Epithelial cell of proximal tubule (primary cell): ENCODE measurements at places on chromosomes 12 and 14.

DNA sequence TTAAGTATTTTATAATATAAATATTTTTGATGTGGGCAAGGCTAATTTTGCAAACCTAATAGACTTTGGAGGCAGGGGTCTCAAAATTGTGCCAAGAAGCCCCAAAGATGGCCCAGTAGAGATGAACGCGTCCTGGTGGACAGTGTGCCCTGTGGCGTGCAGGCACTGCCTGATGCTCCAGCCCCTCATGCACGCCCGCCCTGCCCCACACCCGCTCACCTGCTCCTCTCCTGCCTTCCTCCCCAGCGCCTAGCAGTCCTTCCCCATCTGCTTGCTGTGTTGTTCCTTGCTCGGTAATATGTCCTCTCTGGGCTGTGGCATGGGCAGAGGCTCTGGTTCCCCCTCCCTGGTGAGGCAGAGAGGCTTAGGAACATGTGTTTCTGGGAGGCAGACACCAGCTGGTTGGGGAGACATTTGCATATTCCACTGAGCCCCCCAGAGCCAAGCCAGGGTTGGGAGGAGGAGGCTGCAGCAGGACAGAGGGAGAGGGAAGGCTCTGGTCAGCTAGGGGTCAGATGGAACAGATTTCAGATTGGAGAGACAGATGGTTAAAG, 46.8 kb upstream of the GPATCH2L start:
- DNase-seq: no peak

- DNase-seq: no peak
Measured at GRCh38 chr14:98477935-98478334, 794.1 kb downstream of the BCL11B start.

DNA sequence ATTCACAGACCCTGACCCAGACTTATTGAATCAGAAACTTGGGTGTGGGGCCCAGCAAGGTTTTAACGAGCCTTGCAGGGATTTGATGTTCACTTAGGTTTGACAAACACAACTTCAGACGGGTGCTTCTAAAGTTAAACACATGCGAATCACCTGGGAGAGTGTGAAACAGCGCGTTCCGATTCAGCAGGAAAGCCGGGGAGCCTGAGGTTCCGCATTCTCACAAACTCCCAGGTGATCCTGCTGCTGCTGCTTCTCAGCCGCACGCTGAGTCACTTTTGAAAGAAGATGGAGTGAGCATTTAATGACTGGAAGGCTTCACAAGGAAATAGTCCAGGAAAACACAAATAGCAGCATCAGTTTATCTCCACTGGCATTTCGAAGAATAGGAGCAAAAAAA, 44.2 kb upstream of the DDX11 start:
- DNase-seq: no peak

DNA sequence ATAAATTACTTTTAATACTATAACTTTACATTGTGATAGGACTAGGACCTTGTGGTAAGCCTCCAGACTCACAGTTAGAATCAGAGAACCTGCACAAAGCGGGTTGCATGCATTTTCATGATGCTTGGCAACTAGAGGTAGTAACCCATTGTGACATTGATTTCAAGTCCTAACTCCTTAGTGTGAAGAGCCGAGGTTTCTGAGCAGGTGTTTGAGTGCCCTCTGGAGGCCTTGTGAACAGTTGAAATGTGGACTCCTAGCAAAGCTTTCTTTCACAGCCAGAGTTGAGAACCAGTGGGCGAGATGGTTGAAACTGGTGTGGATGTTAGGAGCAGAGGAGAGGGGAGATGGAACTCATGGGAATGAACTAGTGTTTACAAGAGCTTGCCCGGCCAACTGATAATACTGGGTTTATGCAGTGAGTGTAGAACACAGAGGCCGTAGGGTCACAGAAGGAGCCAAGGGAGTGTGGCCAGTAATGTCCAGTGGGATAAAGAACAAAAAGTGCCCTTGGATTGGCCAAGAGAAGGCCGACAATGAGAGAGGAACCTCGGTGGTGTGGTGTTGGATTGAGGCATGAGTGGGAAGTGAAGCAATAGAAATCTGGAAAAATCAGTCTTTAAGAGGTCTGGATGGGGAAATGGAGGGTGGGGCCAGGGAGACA, 10.9 kb downstream of the ZNF664 start:
- no peak for DNase-seq

DNA sequence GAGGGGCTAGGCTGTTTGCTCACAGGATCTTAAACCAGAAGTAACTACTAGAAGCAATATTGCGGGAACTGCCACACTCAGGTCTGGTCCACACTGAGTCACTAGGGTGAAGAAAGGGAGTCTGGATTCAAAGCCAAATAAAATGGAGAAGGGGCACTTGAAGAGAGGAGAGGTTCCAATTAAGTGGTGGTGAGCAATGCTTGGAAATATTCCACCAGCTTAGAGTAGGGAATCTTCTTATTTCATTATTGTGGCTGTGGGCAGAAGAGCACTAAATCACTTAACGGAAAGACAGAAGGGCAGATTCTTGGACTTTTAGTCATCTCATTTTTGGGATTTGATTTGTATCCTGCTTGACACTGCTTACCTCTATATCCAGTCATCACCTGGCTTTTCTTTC, 48.6 kb upstream of the PPP1R12A start:
- no peak for DNase-seq

GRCh38 chr12:102682366-102683289, 202.3 kb upstream of the IGF1 start:
- no peak for DNase-seq

- DNase-seq: no peak
Measured at GRCh38 chr12:75984577-75985182, 46.9 kb downstream of the PHLDA1 start.

DNA sequence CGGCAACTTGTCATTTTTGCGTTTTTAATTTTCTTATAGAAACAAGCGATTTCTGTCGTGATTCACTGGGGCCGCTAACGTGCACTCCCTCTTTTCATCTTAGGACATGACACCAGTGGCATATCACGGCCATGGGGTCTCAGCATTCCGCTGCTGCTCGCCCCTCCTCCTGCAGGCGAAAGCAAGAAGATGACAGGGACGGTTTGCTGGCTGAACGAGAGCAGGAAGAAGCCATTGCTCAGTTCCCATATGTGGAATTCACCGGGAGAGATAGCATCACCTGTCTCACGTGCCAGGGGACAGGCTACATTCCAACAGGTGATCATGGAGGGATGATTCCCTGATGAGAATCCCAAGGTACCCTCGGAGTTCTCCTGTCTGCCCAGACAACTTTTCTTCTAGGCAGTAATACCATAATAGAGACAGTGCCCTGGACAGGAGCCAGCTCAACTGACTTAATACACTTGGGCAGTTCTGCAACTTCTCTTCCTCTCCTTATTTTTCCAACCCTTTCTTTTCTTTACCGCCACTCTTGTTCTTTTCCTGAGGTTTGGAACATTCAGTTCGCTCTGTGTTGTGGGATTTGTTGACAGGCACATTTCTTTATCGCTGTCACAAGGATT, 821 bp downstream of the TMEM106C start:
- DNase-seq: no peak

DNA sequence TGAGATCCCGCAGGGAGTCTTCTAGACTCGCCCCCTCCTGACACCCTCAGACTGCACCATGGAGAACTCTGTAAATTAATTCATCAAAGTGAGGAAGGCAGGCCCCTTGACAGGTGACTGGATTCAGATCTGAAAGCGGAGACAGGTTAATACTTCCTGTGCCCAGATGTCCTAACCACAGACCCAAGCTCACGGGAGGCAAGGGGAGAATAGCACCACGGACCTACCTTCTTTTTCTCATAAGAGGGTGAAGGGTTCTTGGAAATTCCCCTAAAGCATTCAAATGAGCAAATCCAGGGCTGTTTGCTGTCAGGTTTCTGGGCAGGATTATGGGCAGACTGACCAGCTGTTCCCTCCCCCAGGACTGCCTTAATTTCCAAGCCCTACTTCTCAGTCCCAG, 170.0 kb downstream of the ZFP36L1 start:
- no peak for DNase-seq

- DNase-seq: no peak
Measured at GRCh38 chr12:9365296-9365695, 157.1 kb upstream of the PZP start.

GRCh38 chr14:97581016-97581415, 783.8 kb downstream of the VRK1 start:
- DNase-seq: no peak

- DNase-seq: no peak
Measured at GRCh38 chr14:53010193-53011040, 59.6 kb upstream of the FERMT2 start.

GRCh38 chr12:89236748-89237383, 115.4 kb downstream of the DUSP6 start:
- DNase-seq: no peak

- no peak for DNase-seq
Measured at GRCh38 chr12:1108276-1108675, 117.3 kb downstream of the ERC1 start.

DNA sequence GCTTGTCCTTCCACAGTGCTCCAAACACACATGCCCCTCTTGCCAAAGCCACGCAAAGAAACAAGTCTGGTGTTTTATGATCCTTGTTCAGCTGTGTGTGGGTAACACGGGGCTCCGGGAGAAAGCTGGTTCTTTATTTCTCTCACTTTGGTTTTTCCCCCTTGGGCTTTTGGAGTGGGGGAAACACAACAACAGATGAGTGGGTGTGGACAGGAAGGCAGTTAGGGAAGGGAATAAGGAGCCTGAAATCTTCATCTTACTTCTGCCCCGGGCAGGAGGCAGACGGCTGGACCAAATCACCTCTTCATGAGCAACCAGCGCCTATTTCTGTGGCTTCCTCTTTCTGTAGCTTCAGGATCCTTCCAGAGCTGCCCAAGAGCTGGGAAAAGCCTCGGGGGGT, 218.5 kb downstream of the PHETA1 start:
- no peak for DNase-seq

- DNase-seq: no peak
Measured at GRCh38 chr14:98507264-98507663, 764.7 kb downstream of the BCL11B start.

GRCh38 chr12:54390176-54390667, 5.7 kb upstream of the ZNF385A start:
- DNase-seq: no peak

DNA sequence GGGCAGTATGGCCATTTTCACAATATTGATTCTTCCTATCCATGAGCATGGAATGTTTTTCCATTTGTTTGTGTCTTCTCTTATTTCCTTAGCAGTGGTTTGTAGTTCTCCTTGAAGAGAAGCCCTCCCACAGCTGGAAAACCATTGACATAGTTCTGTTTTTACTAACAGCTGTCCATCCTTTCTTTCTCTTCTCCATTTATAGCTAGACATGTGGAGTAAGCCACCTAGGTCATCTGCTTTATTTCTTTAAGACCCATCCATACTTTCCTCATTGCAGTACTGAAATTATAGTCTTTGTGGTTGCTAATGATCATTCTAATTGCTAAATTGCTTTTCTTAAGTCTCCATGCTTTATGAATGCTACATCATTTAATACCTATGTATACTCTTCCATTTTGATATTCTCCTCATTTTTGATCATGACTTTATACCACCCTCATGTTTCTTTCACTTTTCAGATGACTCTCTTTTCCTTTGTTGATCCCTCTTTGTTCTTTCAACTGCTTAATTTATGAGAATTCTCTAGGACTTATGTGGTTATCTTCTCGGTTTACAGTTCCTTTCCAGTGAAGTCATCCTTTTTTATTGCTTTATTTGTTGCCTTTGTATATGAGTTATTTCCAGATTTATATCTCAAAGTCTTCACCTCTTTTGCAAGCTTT, 114.2 kb downstream of the PCNX1 start:
- DNase-seq: no peak

DNA sequence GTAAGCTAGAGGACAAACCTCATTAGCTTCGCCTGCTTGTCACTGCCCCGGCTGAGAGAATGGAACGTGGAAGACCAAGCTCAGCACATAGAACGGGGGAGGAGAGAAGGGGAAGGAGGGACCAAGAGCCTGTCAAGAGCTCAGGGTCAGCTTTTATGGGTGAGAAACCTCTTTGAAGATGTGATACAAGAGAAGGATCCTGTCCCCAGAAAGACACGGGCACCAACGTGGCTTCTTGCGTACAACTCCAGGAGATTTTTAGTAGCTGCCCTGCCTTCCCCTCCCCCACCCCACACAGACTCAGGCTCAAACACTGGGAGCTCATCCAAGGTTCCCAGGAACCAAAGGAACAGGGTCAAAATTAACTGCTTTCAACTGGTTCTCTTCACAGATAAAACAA, 34.7 kb downstream of the APPL2 start:
- DNase-seq: no peak

DNA sequence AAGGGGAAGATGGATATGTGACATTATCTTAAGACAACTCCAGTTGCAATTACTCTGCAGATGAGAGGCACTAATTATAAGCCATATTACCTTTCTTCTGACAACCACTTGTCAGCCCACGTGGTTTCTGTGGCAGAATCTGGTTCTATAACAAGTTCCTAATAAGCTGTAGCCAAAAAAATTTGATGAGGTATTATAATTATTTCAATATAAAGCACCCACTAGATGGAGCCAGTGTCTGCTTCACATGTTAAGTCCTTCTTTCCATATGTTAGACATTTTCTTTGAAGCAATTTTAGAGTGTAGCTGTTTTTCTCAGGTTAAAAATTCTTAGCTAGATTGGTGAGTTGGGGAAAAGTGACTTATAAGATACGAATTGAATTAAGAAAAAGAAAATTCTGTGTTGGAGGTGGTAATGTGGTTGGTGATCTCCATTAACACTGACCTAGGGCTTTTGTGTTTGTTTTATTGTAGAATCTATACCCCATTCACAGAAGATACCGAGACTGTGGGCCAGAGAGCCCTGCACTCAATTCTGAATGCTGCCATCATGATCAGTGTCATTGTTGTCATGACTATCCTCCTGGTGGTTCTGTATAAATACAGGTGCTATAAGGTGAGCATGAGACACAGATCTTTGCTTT, 36.9 kb downstream of the PSEN1 start:
- no peak for DNase-seq

- no peak for DNase-seq
Measured at GRCh38 chr14:92014040-92014439, 25.8 kb downstream of the TRIP11 start.

DNA sequence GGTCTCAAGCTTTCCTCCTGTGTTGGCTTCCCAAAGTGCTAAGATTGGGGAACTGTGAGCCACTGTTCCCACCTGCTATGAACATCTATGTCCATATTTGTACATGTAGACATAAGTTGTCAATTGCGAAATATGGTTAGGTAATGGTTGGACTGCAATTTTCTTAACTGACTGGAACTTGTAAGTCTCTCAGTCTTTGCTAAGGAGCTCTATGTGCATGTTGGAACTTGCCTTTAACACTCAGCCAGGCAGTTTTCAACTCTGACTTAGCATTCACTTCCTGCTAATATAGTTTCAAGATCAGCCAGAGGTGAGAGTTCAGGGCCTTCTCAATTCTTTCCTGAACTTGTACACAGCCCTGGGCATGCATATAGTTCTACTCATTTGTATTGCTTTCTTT, 44.5 kb upstream of the EEA1 start:
- peak; percentile 91 for DNase-seq

GRCh38 chr14:76267322-76268046, 108.5 kb upstream of the ESRRB start:
- DNase-seq: no peak
